GM13977 (cell line): ENCODE measurements at places on chromosomes 7 and 10.

GRCh38 chr10:15232279-15232678 lies 63.8 kb upstream of the NMT2 start:
- no peak for DNase-seq

DNA sequence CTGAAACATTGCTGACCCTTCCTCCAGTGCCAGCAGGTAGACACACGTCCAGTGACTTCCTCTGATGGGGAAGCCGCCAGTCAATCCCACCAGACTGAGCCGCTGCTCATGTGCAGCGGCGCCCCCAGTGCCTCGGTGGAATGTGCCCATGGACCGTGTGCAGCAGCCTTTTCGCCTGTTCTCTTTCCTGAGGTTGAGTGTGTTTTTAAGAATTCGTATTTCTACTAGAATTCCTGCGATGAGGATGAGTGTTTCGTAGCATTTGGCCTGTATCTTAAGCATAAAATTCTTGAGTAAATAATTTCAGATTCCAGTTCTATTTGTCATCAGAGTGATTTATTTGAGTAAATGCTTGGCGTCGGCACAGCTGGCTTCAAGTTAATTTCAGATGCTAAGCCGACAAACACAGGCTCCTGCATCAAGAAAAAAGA lies 35.4 kb downstream of the BNIP3 start:
- DNase-seq = no peak

DNA sequence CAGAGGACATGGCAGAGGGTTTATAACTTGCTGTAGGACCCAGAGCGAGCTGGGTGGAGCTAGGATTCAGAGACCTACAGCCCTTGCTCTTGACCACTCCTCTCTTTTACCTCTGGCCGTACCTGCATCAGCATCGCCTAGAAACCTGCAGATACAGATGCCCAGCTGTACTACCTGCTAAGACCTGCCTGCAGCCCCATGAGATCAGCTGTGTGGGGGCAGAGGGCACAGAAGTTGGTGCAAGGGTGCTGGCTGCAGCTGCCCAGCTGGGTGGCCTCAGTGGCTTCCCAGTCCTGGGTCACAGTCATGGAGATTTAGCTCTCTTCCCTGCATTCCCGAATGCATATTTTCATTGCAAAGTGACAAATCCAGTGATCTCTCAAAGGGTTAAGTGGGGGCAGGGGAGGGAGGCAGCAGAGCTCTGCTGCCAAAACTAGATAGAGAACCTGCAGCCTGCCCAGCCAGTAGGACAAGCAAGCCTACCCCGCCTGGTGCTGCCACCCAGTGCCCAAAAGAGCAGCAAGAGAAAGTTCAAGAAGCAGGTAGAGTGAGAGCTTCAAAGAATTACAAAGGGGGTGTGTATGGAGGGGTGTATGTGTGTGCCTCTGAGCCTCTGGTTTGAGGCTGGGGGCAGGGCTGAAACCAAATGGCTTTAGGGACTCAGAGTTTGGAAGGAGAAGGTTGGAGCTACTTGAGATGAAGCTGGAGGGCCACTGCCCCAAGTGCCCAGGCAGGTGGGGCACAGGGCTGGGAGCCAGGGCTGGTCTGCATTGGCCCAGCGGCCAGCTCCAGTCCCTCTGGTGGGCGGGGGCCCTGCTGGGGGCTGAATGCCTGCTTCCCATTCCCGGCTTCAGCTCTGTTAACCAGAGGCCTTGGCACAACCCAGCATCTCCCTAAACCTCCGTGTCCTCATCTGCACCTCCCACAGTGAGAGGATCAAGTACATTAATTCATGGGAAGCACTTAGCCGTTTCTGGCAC lies 6.9 kb downstream of the FAM241B start:
- no peak for DNase-seq

DNA sequence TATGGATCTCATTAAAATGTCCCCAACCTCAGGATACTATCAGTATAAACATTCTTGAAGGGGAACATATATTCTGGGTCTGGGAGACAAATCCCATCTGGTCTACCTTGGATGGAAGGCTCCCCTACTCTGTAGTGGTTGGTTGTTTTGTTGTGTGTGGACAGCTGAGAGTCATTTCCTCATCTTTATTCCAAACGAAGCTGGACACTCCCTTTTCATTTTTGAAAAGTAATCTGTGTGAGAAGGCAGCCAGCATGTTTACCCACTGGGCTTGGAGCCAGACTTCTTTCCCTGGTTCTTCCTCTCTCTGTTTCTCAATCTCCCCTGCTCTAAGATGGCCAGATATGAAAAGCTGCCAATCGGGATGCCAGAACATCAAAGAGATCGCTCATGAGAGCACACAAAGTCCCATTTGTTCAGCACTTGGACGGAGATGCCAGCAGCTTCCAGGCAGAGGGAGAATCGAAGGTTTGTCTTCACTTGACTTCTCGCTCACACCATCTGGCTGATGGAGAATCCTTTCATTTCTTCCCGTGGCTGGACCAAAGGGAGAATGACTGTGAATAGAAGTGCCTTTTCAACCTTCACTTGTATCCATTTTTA lies 108.1 kb upstream of the AGR3 start:
- no peak for DNase-seq

GRCh38 chr7:4959893-4960292 lies 906 bp upstream of the MMD2 start:
- no peak for DNase-seq

DNA sequence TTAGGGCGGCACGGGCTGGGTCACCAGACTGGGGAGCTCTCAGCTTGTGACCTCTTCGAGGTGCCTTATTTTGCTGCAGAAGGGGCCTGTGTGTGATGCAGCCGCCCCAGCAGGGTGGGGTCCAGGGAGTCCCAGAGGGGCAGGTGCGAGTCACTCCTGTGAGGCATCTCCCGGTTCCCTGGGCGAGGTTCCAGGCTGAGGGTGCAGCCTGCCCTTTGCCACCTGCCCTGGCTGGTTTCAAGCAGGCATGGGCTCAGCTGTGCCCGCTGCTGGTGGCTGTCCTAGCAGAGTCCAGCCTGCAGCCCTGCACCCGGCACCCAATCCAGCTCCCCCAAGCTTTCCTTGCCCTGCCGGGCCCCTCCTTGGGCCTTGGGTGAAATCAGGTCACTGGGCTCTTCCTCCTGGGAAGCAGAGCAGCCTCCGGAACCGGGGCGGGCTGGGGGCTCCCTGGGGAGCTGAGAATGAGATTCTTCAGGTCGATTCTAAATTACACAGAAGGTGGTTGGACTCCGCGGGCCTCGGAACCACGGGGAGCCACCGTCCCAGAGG lies 64.8 kb downstream of the PWWP2B start:
- DNase-seq = no peak
